Activated CD4-positive, alpha-beta T cell treated with anti-CD3 and anti-CD28 coated beads, Interleukin-2, amount 50 U/mL, for 4 hours (primary cell): ENCODE measurements at places on chromosomes 2 and 18.

DNA sequence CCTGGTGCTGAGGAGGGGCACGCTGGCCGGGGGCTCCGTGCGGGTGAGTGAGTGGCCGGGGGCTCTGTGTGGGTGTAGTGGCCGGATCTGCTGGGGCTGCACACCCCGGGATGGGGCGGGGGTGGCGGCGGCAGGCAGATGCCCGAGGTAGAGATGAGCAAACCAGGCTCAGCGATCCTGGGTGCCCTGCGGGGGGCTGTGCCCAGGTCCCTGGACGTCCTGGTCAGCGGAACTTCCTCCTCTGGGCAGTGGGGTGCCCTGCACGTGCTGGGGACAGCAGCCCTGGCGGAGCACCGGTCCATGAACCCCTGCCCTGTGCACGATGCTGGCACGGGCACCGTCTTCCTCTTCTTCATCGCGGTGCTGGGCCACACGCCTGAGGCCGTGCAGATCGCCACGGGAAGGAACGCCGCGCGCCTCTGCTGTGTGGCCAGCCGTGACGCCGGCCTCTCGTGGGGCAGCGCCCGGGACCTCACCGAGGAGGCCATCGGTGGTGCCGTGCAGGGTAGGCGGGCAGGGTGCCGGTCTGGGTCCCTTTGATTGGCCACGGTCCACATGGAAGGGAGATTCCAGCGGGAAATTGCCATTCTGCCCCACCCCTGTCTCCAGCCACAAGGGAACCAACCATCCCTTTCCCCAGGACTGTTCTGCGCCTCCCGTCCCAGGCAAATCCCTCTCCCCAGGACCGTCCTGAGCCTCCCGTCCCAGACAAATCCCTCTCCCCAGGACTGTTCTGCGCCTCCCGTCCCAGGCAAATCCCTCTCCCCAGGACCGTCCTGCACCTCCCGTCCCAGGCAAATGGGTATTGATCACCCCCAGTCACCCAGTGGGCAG lies 5.9 kb downstream of the NEU4 start:
- no peak for DNase-seq

DNA sequence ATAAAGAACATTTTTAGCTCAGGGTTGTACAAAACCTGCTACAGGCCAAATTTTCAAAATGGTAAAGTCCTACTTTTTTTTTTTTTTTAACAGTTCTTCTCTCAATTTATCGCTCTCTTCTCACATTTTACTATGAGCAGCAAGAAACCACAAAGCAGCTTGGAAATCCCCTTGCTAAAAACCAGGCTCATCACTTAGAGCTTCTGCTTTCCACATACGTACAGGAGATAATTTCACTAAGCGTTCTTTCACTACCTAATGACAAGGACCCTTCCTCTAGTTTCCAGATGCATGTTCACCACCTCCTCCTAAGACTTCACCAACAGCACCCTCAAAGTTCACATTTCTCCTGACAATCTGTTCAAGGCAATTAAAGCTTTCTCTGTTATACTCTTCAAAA lies 294.9 kb upstream of the CYRIA start:
- DNase-seq, result no peak

- no peak for DNase-seq
Observed at GRCh38 chr2:161357097-161357496, 48.9 kb downstream of the PSMD14 start.

GRCh38 chr18:8627107-8627472 lies 17.9 kb downstream of the RAB12 start:
- DNase-seq, result no peak
